ENCODE measurements at places on chromosomes 3 and 15.

DNA sequence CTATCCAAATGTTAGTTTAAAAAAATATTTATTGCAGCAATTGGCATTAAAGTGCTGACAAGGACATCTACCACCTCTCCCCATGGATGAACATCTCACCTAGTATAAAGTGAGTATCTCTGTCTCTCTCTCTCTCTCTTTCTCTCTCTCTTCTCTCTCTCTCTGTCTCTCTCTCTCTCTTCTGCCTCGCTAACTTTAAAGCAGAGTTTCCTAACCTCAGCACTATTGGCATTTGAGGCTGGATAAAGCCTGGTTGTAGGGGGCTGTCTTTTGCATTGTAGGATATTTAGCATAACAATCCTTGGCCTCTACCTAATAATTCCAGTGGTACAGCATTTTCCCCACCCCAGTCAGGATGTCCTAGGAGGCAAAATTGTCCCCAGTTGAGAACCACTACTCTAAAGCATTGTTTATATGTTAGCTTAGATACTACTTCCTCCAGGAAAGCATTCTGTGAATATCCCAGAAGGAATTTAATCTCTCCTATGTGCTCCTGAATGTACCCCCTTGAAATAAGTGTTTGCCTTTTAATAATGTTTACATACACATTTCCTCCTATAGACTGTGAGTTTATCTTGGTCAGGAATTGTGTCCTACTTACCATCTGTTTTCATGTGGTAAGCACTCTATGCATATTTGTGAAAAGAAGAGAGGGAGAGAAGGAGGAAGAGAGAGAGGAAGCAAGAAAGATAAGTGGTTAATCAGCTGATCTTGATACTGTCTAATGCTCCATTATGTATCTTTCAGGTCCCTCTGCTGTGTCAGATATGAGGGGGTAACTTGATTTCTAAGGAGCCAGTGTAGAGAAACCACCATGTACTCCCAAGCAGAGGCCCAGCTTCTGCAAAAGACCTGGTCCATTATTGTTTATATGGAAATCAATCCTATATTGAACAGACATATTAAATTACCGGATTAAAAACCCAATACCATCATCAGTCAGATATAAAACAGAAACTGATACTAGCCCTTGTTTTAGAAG lies 346.6 kb downstream of the RBMS3 start:
- no peak for DNase-seq

DNA sequence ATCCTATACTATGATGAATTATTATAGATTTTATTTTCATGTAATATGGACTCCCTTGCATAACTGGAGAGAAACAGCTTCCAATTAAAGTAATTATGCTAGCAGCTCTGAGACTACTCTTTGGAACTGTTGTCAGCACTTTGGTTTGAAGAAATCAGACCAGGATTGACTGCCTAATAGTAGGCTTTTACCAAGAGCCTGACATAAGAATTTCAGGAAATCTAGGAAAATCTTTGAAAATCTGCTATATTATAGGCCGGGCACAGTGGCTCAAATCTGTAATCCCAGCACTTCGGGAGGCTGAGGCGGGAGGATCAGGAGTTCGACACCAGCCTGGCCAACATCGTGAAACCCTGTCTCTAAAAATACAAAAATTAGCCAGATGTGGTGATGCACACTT lies 62.9 kb downstream of the ZNF609 start:
- DNase-seq = no peak

- no peak for DNase-seq
Observed at GRCh38 chr15:40461958-40462357, 8.8 kb upstream of the CHST14 start.

- no peak for DNase-seq
Observed at GRCh38 chr3:113243846-113244245, 32.5 kb downstream of the BOC start.

DNA sequence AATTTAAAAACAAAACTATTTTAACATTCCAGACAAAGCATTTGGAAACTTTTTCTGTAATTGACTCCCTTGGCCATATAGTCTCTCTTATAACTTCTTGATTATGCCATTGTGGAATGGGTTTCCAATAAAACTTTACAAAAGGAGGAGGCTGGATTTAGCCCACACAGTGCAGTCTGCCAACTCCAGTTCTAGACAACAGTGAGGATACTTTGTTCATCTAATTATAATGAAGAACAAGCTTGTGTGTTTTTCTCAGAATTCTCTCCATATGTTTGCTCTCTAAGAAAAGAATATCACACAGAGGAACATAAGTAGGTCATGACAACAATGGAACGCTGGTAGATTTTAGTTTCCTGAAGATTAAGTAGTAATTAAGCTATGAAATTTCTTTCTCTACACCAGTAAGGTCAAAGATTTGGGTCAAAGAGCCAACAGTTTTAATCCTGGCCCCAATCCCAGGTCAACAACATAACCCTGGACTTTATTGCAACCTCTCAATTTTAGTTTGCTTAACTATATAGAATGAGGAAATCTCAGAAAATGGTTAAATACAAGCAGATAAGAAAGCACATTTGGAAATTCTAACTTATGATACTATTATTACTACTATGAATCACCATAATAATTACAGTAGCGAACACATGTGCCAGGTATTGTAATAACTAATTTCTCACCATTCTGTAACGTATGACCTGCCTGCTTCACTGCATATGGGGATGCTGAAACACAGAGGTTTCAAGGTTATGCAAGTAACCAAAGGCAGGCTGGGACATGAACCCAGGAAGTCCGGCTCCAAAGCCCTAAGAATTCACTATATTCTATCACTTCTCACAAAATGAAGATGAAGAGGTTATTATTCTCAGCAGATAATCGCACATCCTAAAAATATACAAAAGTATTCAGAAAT lies 65.7 kb downstream of the TJP1 start:
- DNase-seq = no peak

DNA sequence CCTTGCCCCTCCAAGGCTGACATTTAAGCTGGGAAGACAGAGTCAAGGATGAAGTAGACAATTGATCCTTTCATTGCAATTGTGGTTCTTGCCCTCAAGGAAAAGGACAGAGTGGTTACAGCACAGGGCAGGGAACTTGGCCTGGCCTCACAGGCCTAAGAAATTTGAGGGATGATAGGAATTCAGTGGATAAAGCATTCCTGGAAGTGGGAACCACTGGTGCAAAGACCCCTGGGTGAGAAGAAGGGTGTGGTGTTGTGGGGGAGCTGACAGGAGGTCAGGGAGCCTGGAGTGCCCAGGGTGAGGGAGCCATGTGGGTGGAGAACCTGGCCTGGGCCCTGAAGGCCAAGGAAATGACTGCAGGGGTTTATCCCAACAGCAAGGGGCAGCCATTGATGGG lies 287.4 kb downstream of the UACA start:
- no peak for DNase-seq

DNA sequence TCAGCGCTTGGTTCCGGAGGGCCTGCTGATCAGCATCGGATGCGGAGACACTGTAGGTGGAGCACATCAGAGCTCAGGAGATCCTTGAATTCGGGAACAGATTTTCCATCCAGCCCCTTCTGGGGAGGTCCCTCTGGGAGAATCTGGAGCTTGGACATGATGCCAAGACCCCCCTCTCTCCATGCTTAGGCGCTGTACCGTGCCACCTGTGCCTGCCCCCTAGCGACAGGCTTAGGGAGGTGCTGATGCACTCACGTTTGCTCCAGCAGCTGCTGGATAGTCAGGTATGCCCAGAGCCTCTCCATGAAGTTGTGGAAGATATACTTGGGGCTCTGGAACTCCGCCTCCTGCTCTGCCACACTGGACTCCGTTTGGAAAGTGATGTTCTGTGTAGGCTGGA lies 9.7 kb downstream of the ITIH4 start:
- no peak for DNase-seq

DNA sequence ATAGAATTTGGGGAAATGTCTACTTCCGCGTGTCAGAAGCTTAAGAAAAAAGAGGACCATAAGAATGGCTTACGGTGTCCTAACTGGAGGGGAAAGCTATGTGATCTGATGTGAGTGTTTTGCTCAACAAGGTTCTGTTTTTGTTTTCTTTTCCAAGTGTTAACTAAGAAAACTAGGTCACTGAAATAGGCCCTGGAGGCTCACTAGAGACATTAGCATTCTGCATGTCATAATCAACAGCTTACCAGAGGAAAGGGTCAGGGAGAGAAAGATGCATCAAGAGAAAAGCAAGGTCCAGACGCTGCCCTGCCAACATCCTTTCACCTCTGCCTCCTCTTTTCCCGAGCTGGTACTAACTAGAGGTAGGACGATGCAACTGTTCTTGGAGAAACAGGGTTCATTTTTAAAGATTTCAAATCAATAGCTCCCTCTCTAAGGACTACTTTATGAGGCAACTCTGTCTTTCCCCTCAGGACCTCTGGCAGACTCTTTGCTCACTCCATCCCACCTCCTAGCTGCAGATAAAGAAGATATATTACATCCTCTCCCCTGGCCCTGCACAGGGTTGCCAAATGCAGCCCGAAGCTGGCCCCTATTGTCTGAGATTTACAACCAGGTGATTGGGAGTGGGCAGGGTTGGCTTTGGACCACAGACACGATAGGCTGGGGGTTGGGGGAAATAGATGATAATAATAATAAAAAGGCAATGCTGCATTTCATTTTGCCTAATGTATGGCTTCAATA lies 209.9 kb upstream of the SLC2A2 start:
- DNase-seq = no peak

- DNase-seq = no peak
Observed at GRCh38 chr15:34594361-34594760, 10.9 kb upstream of the GOLGA8B start.

GRCh38 chr15:94555841-94556519 lies 324.6 kb downstream of the MCTP2 start:
- DNase-seq = no peak

DNA sequence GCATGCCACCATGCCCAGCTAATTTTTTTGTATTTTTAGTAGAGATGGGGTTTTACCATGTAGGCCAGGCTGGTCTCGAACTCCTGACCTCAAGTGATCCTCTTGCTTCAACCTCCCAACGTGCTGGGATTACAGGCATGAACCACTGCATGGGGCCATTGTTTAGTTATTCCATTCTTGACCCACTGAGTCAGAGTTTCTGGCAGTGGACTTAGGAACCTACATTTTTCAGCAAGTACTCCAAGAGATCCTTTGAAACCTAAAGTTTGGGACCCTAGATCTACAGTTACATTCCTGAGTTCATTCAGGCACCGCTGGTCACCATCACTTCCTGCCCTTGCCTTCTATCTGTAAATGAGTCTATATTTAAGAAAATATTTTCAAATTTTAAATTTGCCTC lies 1.4 kb upstream of the TNFSF10 start:
- no peak for DNase-seq

GRCh38 chr3:26368312-26368711 lies 254.3 kb upstream of the LRRC3B start:
- DNase-seq = no peak

- DNase-seq = no peak
Observed at GRCh38 chr3:126433105-126433430, 38.4 kb downstream of the CFAP100 start.

- DNase-seq = no peak
Observed at GRCh38 chr3:193783166-193783896, 190.3 kb downstream of the OPA1 start.

DNA sequence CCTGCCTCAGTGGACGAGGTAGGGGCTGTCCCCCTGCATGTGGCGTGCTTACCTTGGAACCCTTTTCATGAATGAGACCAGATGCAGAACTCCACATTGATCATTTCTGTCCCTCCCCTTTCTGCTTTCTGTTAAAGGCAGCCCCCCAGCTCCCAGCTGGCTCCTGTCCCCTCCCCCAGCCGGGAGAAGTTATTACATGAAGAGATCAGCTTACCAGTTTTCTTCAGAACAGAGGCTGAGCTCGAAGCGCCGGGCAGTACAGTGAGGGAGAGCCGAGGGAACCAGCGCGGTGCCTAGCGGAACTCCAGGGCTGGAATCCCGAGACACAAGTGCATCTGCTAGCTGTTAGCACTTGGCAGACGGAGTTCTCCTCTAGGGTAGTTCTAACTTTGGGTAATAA lies 263.3 kb upstream of the NR2E3 start:
- DNase-seq = no peak

- DNase-seq = no peak
Observed at GRCh38 chr3:188974856-188975599, 196.7 kb upstream of the TPRG1 start.

DNA sequence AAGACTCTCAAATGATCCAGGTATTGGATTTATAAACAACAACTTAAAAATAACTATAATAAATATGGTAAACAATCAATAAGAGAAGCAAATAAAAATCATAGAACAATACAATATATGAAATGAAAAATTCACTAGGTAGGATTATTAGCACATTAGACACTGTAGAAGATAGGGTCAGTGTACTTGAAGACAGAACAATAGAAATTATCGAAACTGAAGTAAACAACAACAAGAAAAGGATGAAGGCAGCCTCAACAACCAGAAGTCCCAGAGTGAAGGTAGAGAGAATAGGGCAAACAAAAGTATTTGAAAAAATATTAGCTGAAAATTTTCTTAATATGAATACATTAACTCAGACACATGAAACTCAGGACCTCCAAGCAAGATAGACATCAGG lies 11.9 kb downstream of the IQCB1 start:
- DNase-seq = no peak

DNA sequence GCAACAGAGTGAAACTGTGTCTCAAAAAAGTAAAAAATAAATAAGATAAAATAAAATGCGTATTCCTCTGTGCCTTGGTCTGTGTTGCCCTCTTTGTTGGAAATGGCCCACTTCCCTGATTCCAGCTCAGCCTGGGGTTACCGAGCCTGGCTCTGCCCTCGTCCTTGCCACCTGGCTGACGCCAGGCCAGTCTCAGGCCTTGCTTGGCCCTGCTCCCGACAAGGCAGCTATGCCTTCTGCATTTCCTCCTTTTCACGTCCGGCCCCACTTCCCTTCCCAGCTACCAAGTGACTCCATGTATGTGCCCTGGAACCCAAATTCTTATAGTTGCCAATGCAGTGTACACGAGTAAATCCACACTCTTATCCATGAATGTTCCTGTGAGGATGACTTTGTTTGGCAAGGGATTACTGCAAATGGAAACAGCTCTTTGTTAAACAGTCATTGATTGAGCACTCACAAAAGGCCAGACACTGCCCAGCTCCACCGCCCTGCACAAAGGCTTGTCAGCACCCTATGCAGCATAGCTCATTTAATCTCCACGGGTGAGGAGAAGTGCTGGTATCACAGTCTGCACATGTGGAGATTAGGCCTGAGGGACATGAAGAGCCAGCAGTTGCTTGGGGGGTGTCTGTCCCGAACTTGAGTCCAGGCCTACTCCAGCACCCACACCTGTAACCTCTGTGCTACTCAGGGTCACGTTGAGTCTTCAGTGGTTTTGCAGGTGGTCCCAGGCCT lies 25.1 kb downstream of the SPSB4 start:
- DNase-seq = no peak

GRCh38 chr3:160023476-160023875 lies 34.8 kb downstream of the IL12A start:
- no peak for DNase-seq

- no peak for DNase-seq
Observed at GRCh38 chr3:58021962-58022361, 13.7 kb downstream of the FLNB start.

- no peak for DNase-seq
Observed at GRCh38 chr3:156252656-156253055, 132.3 kb downstream of the KCNAB1 start.

- DNase-seq = no peak
Observed at GRCh38 chr15:99445272-99445850, 120.4 kb upstream of the MEF2A start.

- DNase-seq = no peak
Observed at GRCh38 chr15:64813075-64813474, 12.4 kb downstream of the PIF1 start.

All from NCI-H1417 treated with DMSO at 0.1 percent for 48 hours (cell line).